ENCODE measurements at places on chromosomes 13 and 19.

DNA sequence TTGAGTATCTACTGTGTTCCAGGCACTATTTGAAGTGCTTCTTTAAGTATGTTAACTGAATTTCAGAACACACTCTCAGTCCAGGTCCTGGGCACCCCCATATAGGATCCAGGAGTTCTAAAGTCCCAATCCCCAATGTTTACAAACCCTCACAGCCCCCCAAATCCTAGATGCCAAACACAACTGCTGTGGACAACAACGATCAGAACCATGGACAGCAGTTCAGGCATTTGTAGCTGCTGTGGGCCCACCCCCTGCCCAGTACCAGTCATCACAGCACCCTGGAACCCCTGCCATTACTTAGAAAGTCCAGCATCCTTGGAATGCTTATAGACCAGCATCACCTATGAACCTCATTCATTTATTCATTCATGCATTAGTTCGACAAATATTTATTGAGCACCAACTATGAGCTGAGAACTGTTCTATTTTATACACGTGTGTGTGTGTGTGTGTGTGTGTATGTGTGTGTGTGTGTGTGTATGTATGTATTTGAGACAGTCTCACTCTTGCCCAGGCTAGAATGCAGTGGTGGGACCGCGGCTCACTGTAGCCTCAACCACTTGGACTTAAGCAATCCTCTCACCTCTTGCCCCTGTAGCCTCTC lies 19.3 kb upstream of the SDHAF1 start:
- no peak for DNase-seq

DNA sequence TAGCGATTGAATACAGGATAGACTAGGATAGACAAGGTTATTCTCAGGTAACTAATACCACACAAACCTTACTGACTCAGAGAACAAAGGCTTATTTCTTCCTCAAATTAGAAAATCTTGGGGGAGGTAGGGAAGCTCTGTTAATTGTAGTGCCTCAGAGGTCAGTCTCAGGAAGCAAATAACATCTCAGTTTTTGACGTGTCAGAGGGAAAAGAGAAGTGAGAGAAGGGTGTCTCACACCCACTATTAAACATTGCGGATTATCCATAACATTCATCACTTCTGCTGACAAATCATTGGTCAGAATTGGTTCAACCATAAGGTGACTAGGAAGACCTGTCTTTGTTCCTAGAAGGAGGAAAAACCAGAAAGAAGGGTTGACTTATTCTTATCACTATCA lies 579.4 kb upstream of the MIR17HG start:
- no peak for DNase-seq

- DNase-seq, result no peak
These were observed 22.8 kb downstream of the ZNF574 start for GRCh38 chr19:42098781-42099180.

DNA sequence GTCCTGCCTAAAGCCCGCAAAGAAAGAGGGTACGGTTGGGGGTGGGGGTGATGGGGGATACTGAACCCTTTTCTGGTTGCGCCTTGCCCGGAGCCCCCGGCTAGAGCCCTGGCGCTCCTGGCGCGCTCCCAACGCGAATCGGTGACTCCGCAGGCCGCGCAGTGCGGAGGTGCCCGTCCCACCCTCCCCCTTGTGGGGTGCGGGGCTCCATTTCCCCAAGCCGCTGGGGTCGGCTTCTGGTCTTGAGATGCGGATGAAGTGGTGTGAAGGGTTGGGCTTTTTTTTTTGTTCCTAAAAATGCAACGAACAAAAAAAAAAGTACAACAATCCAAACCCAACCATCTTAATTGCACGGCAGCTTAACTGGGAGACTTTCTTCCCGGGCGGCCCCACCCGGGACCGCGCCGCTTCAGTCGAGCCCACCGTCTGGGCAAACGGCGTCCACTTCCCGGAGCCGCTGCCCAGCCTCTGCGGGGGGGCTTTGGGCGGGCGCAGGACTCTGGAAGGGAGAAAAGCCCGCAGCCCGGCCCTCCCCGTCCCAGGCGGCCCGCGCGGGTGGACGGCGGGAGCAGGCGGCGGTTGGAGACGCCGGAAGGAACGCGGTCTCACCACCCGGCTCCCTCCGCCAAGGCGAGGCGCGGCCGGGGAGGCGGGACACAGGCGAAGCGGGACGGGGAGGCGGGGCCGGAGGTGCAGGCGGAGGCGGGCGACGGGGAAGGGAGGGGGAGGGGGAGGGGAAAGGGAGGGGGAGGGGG lies 504 bp upstream of the TRIM13 start:
- no peak for DNase-seq

- no peak for DNase-seq
These were observed at the start of gene B3GNT8 for GRCh38 chr19:41426952-41427646. B3GNT8 (minus strand) TSS chr19:41427374; CDS start chr19:41426778, 596 bp downstream.

- DNase-seq, result no peak
These were observed 113.1 kb upstream of the FNDC3A start for GRCh38 chr13:48862572-48862971.
